Vein endothelial cell (primary cell): ENCODE measurements at places on chromosomes 3 and 15. TPM values are rescaled to one million over a fixed set of nuclear protein-coding genes. Genes with fewer than 3 reads are reported as not detected.

Gene CD96
- total RNA-seq, result not detected in 2 replicates

Gene KIF9
- total RNA-seq, result 10.1 and 14.8 TPM in 2 replicates

Gene PXYLP1
- total RNA-seq, result 0.65 and 0.86 TPM in 2 replicates

Gene LARP6
- total RNA-seq, result 12.1 and 14.7 TPM in 2 replicates

Gene GPR156
- total RNA-seq, result 0.10 and 0.33 TPM in 2 replicates

Gene LEKR1
- 0.33 and 0.48 TPM in 2 replicates for total RNA-seq

Gene DPPA4
- total RNA-seq, result not detected in 2 replicates

Gene NOX5
- 0.33 TPM in 1 of 2 replicates, not detected in the other for total RNA-seq

Gene ATP8B4
- total RNA-seq, result 0.29 and 0.33 TPM in 2 replicates

Gene MYZAP
- total RNA-seq, result 12.7 and 14.4 TPM in 2 replicates
